ENCODE measurements at places on chromosomes 4 and X. TPM values are rescaled to one million over a fixed set of nuclear protein-coding genes. Genes with fewer than 3 reads are reported as not detected.
A peak's percentile ranks its signal among the peaks of the same experiment; 100 is the strongest.

GRCh38 chrX:63506320-63506719 is 155.2 kb upstream of the SPIN4 start:
- no peaks in the 10 kb centered on the region for H3K36me3 ChIP-seq
- no peaks in the 10 kb centered on the region for H3K4me1 ChIP-seq
- H3K27me3 ChIP-seq: no peaks in the 10 kb centered on the region
- H3K27ac ChIP-seq: no peak overlapping the region
- H3K4me3 ChIP-seq: no peak overlapping the region

DNA sequence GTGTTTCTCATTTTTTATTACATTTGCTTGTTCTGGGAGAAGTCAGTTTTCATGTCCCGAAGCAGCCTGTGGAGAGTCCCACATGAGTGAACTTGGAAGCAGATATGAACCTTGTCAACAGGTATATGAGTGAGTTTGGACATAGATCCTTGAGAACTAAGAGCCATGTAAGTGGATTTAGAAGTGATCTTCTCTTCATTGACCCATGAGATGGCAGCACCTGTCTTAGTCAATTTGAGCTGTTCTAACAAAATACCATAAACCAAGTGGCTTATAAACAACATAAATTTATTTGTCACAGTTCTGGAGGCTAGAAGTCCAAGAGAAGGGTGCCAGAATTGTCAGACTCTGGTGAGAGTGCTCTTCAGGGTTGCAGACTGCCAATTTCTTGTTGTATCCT is 1043.8 kb downstream of the ADGRL3 start:
- no peak overlapping the region for H3K4me3 ChIP-seq
- DNase-seq: no peak
- no peaks in the 10 kb centered on the region for H3K27me3 ChIP-seq
- no peaks in the 10 kb centered on the region for H3K4me1 ChIP-seq
- H3K36me3 ChIP-seq: no peaks in the 10 kb centered on the region
- H3K27ac ChIP-seq: no peak overlapping the region

DNA sequence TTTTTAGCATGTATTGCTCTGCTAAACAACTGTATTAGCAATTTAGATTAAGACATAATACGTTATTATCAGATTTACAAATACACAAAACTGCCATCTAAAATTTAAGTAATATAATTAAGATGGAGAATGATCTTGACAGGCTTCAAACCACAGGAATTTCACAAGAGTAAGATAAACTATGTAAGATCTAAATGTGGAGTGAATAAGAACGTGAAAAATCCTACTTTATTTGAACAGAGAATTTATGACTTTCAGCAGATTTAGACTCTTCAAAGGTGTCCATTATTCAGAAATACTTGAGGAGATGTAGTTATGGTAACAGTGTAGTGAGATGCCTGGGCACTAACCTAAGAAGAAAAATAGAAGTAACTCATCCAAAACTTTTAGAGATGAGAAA is 73.2 kb downstream of the SLC4A4 start:
- peaks cover 4% of the 10 kb centered on the region for H3K4me1 ChIP-seq
- no peak for DNase-seq
- no peak overlapping the region for H3K4me3 ChIP-seq
- no peak overlapping the region for H3K27ac ChIP-seq

DNA sequence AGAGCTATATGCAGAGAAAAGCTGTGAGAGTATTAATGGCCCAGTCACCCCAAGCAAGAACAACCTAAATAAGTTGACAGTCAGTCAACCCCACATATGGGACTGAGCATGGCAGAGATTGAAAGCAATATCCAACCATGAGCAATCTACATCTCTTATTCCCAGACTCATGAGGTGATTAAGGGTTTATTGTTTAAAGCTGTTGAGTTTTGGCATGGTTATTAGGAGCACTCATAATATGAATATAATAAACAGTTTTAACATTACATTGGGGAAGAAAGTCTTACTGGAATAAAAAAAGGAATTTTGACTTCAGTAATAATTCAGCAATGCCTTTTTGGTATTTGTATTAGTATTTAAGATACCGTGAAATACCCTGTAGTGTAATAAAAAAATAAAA is 1627.4 kb downstream of the STIM2 start:
- no peak for DNase-seq
- no peaks in the 10 kb centered on the region for H3K4me1 ChIP-seq
- no peak overlapping the region for H3K27ac ChIP-seq
- no peaks in the 10 kb centered on the region for H3K36me3 ChIP-seq

GRCh38 chrX:13371186-13371585 is 51.3 kb upstream of the ATXN3L start:
- no peak for DNase-seq
- no peaks in the 10 kb centered on the region for H3K27me3 ChIP-seq
- H3K27ac ChIP-seq: no peak overlapping the region
- no peaks in the 10 kb centered on the region for H3K4me1 ChIP-seq

- DNase-seq: peak; percentile 48
- H3K4me3 ChIP-seq: no peak overlapping the region
- no peaks in the 10 kb centered on the region for H3K36me3 ChIP-seq
- no peaks in the 10 kb centered on the region for H3K4me1 ChIP-seq
- no peak overlapping the region for H3K27ac ChIP-seq
These were observed 16.8 kb downstream of the FGFR3 start for GRCh38 chr4:1809754-1810502.

DNA sequence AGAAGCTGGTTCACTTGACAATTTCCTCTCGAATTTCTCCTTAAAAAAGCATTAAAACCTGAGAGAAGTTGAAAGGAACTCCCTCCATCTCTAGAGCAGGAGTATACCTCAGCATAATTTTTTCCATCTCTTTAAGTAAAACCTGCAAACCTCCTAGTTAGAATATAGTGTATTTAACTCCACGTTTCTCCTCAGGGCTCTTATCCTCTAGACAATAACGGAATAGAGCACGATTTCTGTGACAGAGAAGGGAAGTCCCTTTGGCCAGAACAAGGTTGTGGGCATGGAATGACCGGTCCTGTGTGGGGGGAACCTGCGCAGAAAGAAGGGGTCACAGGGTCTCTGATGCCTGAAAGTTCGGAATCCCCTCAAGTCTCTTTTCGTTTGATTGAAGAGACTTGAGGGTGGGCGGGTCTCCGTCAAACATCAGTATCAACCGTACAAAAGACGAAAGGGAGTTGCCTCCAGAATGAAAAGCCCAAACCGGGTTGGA is 697 bp downstream of the ZNF280C start:
- peaks cover 10% of the 10 kb centered on the region for H3K4me1 ChIP-seq
- H3K27ac ChIP-seq: peak overlapping the region; percentile 65
- peak overlapping the region; percentile 44 for H3K4me3 ChIP-seq
- no peaks in the 10 kb centered on the region for H3K36me3 ChIP-seq
- H3K27me3 ChIP-seq: no peaks in the 10 kb centered on the region
- no peak for DNase-seq

DNA sequence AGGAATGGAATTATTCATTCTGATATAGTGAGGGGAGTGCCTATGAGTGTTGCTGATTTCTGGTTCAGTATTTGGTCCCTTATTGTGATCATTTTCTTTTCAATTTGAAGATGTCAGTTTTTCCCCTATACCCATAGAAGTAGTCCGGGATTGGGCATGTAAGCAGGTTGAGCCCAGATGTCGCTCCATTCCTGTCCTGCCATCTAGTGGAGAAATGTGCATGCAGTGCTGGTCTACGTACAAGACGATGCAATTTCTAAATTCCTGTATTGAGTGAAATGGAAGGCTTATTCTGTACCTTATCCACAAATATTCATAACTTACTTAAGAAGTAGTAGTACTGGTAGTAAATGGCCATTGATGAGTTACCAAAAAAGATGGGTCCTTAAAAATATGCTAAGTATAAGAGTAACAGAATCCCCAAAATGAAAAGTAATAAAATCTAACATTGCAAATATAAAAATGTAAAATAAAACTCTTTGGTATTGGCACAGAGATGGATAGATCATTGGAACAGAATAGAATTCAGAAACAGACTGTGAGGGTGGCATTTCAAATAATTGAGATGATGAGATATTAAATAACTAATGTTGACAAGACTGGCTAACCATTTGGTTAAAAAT is 60.9 kb downstream of the UGT8 start:
- H3K27ac ChIP-seq: no peak overlapping the region
- no peak overlapping the region for H3K4me3 ChIP-seq
- H3K36me3 ChIP-seq: no peaks in the 10 kb centered on the region
- no peaks in the 10 kb centered on the region for H3K4me1 ChIP-seq
- no peak for DNase-seq
- H3K27me3 ChIP-seq: no peaks in the 10 kb centered on the region

DNA sequence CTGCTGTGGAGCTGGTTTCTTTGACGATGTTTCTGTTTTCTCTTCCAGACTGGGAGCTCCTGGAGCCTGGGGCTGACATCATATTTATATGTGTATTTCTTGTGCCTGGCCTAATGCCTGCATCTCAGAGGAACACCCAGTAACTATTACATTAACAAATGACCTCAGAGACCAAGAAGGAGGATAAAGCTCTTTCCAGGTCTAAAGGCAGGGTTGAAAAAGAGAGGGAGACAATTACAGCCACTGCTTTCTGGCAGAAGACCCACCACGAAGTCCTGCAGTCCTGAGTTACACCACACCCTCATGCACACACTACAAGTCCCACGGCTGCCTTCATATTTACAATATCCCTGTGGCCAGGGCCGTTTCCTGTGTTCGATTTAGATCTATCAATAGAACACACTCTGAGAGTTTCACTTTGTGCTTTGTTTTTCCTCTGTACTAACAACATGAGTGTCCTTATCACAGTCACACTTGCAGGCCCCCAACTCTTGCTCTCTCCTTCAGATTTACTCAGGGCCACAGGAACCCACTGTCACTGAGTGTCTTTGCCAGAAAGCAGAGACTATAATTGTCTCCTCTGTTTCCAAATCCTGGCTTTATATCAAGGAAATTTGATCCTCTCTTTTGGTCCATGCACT is 535.5 kb downstream of the MID1IP1 start:
- no peaks in the 10 kb centered on the region for H3K27me3 ChIP-seq
- no peaks in the 10 kb centered on the region for H3K36me3 ChIP-seq
- no peak for DNase-seq
- H3K27ac ChIP-seq: no peak overlapping the region
- no peaks in the 10 kb centered on the region for H3K4me1 ChIP-seq
- no peak overlapping the region for H3K4me3 ChIP-seq

DNA sequence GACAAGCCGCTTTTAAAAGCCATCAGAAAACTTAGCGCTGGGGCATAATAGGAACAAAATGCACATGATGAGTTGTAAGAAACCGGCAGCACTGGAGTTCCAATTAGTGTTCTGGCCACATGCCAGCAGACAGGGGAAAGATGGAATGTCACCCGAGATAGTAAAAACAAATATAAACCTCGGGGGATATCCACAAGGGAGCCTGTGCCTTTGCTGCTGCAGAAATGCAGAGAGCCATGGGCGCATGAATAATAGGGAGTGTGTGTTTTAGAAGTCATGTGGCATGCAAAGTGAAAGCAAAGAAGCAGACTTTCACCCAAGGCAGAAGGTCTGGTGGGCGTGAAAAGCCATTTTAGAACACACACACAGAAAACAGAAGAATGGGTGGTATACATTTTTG is 19.1 kb downstream of the GPRASP3 start:
- DNase-seq: no peak
- no peak overlapping the region for H3K4me3 ChIP-seq

DNA sequence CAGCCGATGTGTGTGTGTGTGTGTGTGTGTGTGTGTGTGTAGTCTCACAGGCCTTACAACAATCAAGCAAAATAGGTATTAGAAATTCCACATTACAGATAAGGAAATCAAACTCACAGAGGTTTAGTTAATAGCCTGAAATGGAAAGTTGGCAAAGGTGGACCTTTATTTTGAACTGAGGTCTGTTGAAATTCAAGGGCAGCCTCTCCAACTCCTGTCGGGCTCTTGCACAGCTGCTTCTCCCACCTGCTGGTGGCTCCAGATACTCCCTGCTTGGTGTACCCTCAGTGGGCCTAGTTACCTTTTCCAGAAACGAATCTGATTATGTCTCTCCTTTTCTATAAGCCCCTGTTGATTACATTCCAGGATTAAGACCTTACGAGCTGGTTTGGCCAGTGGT is 195.9 kb downstream of the MGST2 start:
- H3K27me3 ChIP-seq: no peaks in the 10 kb centered on the region
- no peak overlapping the region for H3K27ac ChIP-seq
- DNase-seq: no peak
- H3K4me1 ChIP-seq: no peaks in the 10 kb centered on the region
- H3K36me3 ChIP-seq: no peaks in the 10 kb centered on the region
- H3K4me3 ChIP-seq: no peak overlapping the region

DNA sequence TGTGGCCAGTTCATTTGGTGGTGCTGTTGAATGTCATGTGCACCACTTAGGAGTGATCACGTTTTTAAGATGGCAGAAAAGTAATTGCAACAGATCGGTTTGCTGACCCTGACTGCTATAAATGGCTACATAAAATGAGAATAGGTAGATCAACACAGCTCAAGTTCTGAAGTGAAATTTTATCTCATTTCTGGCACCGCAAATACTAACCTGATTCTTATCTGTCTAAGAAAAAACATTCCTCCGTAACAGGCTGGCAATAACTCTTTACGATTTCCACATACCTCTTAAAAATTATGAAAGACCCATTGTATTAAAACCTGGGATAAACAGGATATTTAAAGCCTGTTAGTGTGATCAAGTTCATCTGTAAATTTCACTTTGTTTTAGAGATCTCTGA is 387.5 kb downstream of the PDGFC start:
- no peak for DNase-seq
- no peaks in the 10 kb centered on the region for H3K36me3 ChIP-seq
- H3K4me3 ChIP-seq: no peak overlapping the region

- no peak overlapping the region for H3K4me3 ChIP-seq
- H3K36me3 ChIP-seq: no peaks in the 10 kb centered on the region
- no peak for DNase-seq
These were observed 12.3 kb upstream of the UCP1 start for GRCh38 chr4:140581078-140581477.

DNA sequence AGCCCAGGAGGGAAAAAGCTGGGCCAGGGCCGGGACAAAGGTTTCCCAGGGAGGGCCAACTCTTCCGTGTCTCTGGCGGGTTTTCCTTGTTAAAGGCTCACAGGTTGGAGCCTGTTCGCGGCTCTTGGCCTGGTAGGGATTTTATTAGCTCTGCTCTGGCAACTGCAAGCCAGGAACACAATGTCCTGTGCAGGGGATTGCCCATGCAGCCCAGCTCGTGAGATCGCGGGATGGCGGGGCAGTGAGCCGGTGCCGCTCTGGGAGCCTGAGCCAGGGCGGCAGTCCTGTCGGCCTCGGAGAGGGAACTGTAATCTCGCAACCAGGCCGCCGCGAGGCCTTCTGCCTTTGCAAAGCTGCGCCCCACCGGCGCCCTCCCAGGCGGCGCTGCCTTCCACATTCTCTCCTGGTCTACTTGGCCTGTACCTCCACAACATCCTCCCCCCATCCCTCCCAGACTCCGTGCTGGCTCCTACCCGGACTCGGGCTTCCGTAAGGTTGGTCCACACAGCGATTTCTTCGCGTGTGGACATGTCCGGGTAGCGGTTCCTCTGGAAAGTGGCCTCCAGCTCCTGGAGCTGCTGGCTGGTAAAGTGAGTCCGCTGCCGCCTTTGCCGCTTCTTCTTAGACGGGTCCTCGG is 2.1 kb downstream of the PITX2 start:
- no peak for DNase-seq
- H3K36me3 ChIP-seq: no peaks in the 10 kb centered on the region
- H3K4me1 ChIP-seq: peaks cover 5% of the 10 kb centered on the region
- H3K27me3 ChIP-seq: peaks cover 100% of the 10 kb centered on the region
- no peak overlapping the region for H3K4me3 ChIP-seq

The GABRE gene
- 20.0 TPM for total RNA-seq

The SASH3 gene
- total RNA-seq: 17.1 TPM

The GCNA gene
- 0.64 TPM for total RNA-seq

The NOX1 gene
- total RNA-seq: not detected

The HSPA4L gene
- total RNA-seq: 8.3 TPM

The MYOZ2 gene
- total RNA-seq: 0.29 TPM

The KCNE5 gene
- not detected for total RNA-seq

The PNMA3 gene
- total RNA-seq: 0.12 TPM

The CCDC160 gene
- 0.50 TPM for total RNA-seq

The GAGE12E gene
- total RNA-seq: not detected

The ODAPH gene
- not detected for total RNA-seq

The USP17L26 gene
- total RNA-seq: not detected

The FOXR2 gene
- total RNA-seq: not detected
